ENCODE measurements at places on chromosomes 2 and 18.

- no peak for DNase-seq
These were observed 121.3 kb upstream of the CD226 start for GRCh38 chr18:70068981-70069380.

- DNase-seq: no peak
These were observed 57.5 kb upstream of the MFF start for GRCh38 chr2:227267410-227268115.

DNA sequence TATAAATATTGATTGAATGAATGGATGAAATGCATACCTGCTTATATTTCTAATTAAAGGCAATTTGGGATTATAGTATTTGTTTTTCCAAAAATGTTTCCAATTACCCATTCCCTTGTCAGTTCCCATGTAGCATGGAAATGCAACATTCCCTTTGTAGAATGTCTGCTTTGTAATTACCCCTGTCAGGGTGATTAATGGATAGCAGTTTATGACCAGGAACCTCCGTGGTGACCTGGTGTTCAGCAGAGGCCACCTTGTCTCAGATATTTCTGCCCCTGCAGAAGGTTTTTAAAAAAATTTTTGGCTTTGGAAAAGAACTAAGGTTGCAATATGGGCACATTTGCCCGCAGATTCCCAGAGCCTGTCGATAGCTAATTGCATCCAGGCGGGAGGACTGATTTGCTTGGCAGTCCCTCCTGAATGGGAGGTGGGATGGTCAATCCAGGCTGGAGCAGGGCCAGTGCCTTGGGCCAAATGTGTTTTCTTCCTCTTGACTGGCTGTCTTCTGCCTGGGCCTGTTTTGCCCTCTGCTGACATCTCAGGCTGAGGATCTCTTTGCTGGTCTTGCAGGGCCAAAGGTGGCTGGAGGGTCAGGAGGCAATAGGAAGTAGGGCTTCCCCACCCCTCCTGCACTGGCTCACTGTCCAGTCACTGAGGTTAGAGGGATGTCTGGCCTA is 82.1 kb downstream of the TMEM182 start:
- no peak for DNase-seq

DNA sequence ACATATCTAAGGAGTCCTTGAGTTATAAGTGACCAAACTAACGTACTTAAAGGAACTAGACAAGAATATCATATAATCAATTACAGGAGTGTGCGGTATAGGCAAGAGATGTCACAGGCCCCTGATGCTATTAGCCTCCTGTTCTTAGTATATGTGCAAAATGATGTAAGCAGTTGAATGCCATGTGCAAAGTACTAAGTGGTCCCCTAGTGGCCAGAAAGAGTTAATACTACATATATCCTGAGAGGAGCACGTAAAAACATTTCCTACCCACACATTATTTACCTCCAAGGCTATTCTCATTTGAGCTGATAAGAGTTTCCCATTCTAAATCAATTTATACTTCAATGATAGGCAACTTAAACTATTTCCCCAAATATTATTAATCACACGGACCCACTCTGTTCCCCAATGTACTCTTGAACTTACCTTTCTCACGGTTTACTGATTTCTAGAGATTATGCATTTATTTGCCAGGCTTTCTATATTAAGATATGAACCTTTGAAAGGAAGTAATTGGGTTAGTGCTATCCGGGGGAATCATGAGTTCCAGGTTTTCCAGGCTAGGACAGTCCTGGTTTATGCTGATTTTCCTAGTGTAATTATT is 158.0 kb upstream of the KLHL14 start:
- no peak for DNase-seq

DNA sequence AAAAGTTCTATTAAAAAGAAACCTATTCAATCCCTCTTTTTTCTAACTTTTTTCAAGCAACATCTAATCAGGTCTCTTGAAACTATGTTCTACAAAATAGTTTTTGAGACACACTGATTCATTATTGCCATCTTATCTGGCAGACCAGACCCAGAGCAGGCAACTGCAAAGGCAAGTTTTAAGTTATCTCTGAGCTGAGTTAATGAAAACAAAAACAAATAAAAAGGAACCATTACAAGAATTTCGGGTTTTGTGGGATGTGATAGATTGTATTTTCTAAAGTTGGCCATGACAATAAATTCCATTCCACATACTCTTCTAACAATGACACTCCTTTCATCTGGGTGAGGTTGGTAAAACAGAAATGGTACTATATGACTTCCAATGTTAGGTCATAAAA is 15.2 kb upstream of the TWSG1 start:
- DNase-seq: no peak

- no peak for DNase-seq
These were observed 56.8 kb downstream of the ASAP2 start for GRCh38 chr2:9263428-9263827.

- DNase-seq: no peak
These were observed 54.8 kb downstream of the SEMA4F start for GRCh38 chr2:74708883-74709282.

GRCh38 chr2:192159208-192159607 is 35.5 kb downstream of the TMEFF2 start:
- no peak for DNase-seq

DNA sequence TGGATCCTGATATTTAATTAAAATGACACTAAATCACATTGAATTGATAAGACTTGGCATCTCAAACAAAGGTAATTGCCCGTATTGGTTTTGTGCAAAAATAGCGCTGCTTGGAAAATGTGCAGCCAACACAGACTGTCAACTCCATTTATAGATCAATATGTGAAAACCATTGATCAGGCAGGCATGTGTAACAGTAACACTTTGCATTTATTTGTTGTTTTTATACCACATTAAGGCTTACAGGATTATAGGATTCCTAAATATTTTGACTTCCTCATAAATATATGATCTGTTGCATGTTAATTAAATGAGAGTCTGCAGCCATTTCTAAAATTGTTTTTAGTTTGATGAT is 30.2 kb downstream of the ARHGAP15 start:
- no peak for DNase-seq

DNA sequence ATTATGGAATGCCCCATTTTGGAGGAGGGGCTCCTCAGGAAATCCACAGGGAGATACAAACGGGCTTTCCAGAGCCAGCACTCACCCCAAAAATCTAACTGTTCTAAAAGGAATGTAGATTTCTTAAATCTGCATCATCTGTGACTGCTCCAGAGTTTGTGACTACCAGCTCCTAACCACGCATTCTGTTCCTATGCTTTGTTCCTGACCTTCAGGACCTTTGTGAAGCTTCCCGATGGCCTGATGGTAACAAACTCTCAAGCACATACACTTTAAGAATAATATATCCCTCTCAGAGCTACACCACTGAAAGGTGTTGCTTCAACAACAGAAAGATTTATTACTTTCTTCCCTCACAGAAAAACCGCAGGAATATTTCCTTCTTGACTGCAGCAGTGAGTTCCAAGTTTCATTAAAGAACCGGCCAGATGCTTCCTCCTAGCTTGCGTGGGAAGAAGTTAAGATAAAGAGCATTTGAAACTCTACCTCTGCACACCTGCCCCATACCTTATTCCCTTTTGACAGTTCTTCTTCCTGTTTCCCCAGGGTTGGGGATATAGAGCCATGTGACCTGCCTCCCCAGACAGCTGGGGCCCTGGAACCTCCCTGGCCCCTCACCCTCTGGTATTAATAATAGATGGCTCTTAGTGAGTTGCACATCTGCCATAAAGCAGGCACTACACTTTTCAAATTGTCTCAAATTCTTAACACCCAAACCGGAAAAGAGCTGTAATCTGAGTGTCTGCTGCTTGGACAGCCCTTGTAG is 40.2 kb upstream of the EML4 start:
- no peak for DNase-seq

GRCh38 chr2:149715005-149715592 is 127.5 kb upstream of the MMADHC start:
- DNase-seq: no peak

- no peak for DNase-seq
These were observed 37.1 kb downstream of the RAMP1 start for GRCh38 chr2:237896507-237896892.

GRCh38 chr2:72803151-72803550 is 22.7 kb downstream of the EXOC6B start:
- DNase-seq: no peak

DNA sequence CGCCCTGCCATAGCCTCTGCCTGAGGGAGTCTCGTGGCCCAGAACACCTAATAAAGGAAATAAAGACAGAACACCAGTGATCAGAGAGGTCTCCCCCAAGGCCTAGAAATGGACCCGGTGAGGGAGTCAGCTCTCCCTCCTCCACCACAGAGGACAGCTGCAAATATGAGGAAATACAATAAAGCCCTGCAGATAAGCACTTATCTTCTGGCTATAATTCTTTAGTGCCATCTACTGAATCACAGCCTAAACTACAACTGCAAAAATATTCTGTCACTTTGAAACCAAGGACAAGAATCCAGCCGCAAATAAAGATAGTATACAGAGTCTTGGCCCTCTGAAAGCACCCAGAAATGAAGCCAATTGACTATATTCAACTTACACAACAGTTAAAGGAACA is 42.4 kb upstream of the TACR1 start:
- DNase-seq: no peak

- no peak for DNase-seq
These were observed 797 bp downstream of the KLHL14 start for GRCh38 chr18:32771871-32772580.

GRCh38 chr2:26495705-26496297 is 17.9 kb upstream of the OTOF start:
- DNase-seq: no peak

DNA sequence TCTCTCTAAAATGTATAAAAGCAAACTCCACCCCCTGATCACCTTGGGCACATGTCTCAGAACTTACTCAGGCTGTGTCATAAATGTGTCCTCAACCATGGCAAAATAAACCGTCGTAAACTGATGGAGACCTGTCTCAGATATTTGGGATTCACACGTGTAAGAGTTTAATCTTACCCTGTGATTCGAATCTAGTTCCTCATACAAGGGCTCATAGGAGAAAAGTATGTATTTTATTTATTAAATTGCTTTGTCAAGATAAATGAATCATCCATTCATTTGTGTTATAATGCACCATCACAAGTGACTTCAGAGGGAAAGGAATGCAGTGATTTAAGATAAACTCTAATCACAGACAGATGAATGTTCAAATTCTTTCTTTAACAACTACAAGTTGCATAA is 712.5 kb upstream of the LRATD1 start:
- no peak for DNase-seq

GRCh38 chr2:217099561-217099960 is 239.7 kb upstream of the TNP1 start:
- DNase-seq: no peak

GRCh38 chr2:157269922-157270321 is 12.4 kb downstream of the GALNT5 start:
- no peak for DNase-seq

- no peak for DNase-seq
These were observed 231.9 kb downstream of the PLCL1 start for GRCh38 chr2:198036029-198036879.

GRCh38 chr2:39455826-39456225 is 18.7 kb upstream of the MAP4K3 start:
- no peak for DNase-seq

- no peak for DNase-seq
These were observed 105.8 kb upstream of the NCKAP5 start for GRCh38 chr2:133674066-133674432.

DNA sequence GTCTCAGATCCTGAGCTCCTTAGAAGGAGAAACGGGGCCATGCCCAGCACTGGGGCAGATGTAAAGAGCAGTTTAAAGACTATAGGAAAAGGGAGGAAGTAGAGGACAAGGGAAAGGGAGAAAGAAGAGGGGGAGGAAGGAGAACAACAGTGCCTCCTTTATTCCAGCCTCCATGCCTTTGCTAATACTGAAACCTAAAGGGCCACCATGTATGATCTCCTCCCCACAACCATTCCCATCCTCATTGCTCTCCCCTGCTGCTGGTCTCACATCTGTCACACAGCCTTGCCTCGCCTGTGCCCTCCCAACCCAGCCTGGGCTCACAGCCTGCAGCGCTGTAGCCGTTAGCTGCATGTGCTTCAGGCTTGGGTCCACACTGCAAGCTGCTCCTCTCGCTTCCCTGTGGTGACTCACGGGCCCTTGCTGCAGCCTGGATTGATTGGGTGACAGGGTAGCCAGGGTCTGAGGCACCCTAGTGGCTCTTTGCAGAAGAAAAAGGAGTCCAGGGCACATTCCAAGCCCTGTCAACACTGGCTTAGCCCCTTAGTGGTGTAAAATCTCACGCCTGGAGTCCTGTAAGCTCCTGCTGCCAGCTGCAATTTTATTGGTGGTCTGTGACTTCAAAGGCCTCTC is 281.9 kb downstream of the SRBD1 start:
- no peak for DNase-seq

DNA sequence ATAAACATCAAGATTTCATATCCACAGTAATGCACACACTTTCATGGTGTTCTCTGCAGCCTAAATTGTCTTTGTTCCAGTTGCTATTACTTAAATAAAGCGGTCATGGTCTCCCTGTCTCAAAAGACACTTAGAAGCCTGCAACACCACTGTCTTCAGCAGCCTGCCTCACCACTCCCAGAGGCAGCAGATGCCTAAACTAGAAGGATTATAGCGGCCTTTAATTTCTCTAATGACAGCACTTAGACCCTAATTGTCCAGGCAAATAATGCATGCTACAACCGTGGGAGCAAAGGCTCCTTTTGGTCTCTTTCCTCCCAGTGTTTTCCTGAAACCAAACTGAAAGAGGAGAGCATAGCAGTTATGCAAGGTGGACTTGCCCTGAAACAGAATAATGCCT is 248.8 kb upstream of the SLC39A10 start:
- DNase-seq: no peak

DNA sequence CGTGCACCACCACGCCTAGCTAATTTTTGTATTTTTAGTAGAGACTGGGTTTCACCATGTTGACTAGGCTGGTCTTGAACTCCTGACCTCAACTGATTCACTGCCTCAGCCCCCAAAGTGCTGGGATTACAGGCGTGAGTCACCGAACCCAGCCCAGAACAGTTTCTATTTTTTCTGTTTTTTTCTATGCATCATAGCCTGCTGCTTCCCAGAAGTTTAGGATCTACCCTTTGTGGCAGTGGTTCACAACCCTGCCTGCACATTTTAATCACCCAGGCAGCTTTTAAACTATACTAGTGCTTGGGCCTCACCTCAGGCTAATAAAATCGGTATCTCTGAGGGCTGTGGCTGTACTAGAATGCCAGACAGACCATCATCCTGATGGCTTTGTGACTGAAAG is 39.7 kb upstream of the SOCS6 start:
- no peak for DNase-seq

- DNase-seq: no peak
These were observed 73.5 kb downstream of the KCNF1 start for GRCh38 chr2:10985260-10985659.

DNA sequence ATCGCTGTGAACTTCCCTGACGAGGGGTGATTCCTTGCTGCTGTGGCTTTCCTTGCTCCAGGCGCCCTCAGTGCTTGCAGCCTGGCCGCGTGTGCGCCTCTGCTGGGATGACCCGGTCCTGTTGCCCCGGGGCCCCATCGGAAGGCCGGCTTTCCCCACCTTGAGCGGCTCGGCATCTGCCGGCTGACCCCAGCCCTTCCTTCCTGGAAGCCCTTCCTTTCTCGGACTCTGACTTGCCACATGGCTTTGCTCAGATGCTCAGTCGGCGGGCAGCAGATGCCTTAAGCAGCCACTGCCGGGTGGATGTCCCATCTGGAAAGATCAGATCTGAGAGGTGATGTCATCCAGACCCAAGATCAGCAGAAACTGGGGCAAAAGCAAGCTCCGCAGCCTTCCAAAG is 100.5 kb upstream of the ODC1 start:
- DNase-seq: no peak

GRCh38 chr2:48515513-48515985 is 14.4 kb upstream of the STON1 start:
- DNase-seq: no peak

GRCh38 chr2:237883951-237884446 is 24.6 kb downstream of the RAMP1 start:
- DNase-seq: no peak

GRCh38 chr2:62229082-62229605 is 33.2 kb downstream of the B3GNT2 start:
- no peak for DNase-seq
